IPS DF 19.7 (cell line): ENCODE measurements at places on chromosomes 4 and X.

- DNase-seq, result no peak
These were observed 39.0 kb upstream of the RASL11B start for GRCh38 chr4:52822972-52823701.

DNA sequence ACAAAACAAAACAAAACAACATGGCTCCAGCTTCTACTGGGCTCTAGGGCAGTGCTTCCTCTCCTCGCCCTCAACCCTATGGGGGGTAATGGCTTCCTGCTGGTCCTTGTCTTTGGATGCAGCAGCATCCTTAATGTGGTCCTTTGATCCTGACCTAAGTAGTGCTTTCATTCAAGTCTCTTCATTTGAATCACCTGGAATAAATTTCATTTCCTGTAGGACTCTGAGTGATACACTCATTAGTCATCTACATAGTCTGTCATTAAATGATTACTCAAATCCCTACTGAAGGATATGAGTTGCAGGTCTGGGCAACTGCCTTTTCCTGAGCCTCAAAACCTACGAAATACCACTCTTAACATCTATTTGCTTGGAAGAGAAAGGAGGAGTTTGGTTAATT, 54.5 kb downstream of the RHOH start:
- no peak for DNase-seq

- no peak for DNase-seq
These were observed 129.2 kb upstream of the PDLIM3 start for GRCh38 chr4:185664481-185664880.

GRCh38 chrX:142686653-142687283, 339.0 kb upstream of the SPANXN4 start:
- DNase-seq, result no peak

- DNase-seq, result no peak
These were observed 58.2 kb downstream of the DCX start for GRCh38 chrX:111353793-111354192.

- no peak for DNase-seq
These were observed 100.0 kb downstream of the SH3BGRL start for GRCh38 chrX:81301877-81302276.

GRCh38 chrX:15505101-15505500, 4.5 kb downstream of the BMX start:
- DNase-seq, result no peak

DNA sequence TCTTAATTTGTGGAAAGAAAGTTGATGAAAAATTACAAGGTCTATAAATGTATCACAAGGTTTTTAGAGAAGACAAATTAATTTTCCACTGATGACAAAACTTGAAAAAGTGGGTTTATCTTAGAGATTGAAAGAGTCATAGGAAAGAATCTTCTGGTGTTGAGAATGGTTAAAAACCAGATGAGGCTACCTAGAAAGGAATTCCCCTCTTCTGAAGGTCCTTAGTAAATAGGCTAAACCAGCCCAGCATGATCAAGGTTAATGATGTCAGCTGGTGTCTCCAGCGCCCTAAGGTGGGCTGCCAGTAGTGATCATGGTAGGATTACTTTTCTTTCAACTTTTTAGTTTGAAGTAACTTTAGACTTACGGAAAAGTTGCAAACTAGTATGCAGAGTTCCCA, 71.8 kb upstream of the PGRMC2 start:
- no peak for DNase-seq

- no peak for DNase-seq
These were observed 23.4 kb upstream of the MSX1 start for GRCh38 chr4:4836044-4836443.

DNA sequence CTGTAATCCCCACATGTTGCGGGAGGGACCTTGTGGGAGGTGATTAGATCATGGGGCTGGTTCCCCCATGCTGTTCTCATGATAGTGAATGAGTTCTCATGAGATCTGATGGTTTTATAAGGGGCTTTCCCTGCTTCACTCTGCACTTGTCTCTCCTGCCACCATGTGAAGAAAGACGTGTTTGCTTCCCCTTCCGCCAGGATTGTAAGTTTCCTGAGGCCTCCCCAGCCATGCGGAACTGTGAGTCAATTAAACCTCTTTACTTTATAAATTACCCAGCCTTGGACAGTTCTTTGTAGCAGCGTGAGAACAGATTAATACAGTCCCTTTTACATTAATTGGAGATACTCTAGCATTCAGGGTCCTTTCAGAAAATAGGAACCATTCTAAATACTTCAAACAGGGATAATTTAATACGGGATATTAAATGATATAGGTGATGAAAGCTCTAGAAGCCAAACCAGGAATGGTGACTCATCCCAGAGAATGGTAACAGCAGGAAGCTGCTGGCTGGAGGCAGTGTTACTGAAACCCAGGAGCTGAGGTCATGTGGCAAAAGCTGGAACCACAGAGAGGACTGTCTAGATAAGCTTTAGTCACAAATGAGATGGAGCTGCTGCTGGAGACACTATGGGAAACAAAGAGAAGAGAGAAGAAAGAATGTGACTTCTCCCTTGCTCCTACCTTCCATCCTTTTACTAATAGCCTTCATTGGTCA, 57.3 kb downstream of the GSTCD start:
- DNase-seq, result peak; percentile 7

GRCh38 chrX:153968754-153969124, 2.9 kb downstream of the HCFC1 start:
- DNase-seq, result no peak

DNA sequence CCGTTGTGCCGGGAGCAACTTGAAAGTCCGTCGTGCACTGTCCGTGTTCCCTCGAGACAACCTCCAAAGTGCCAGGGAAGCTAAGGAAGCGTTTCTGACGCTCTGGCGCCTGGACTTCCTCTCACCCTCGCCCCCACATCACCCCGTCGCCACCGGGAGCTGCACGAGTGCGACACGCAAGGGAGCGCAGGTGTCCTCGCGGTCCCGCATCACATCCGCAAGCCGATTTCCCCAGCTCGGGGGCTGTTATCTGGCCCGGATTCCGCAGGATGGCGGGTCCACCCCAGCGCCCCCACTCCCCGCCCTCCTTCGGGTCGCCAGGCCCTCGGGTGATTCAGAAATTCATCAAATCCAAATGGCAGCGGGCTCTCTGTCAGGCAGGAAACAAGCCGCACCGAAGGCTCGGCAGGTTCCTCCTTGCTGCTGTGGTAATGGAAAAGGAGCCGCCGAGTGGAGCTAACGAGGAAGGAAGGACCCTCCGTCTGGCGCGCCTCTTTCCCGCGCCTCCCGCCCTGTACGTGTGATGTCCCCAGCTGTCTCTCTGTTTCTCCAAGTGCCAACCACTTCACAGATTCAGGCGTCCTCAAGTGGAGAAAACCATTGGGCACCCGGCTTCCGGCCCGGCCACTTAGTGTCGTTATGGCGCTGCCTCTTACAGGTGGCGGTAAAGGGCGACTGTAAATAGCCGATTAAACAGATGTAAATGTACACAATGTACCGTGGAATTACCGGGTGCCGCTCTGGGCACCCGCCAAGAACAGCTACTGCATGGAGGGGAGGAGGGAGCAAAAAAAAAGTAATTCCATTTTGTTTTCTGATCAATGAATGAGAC, 921 bp upstream of the SETD7 start:
- DNase-seq, result no peak

- no peak for DNase-seq
These were observed 372.3 kb upstream of the F9 start for GRCh38 chrX:139158256-139158655.

DNA sequence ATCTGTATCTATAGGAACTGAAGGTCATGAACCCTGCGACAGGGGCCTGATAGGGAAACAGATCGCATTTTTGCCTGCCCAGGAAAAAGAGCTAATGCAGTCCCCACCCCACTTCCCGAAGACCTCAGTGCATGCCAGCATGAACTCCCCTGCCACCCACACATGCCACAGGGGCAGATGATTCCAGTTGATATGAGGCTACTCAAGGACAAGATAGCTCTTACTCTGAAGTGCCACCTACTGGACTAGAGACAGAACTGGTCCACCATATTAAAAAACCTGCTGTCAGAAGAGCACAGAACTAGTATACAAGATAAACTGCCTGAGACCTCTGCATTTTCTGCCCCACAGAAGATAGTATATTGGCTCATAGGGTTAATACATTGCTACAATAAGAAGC, 68.0 kb downstream of the YIPF7 start:
- DNase-seq, result peak; percentile 30

GRCh38 chr4:21795091-21795490, 153.5 kb downstream of the KCNIP4 start:
- DNase-seq, result no peak

GRCh38 chr4:20684852-20685763, 15.2 kb upstream of the PACRGL start:
- no peak for DNase-seq

DNA sequence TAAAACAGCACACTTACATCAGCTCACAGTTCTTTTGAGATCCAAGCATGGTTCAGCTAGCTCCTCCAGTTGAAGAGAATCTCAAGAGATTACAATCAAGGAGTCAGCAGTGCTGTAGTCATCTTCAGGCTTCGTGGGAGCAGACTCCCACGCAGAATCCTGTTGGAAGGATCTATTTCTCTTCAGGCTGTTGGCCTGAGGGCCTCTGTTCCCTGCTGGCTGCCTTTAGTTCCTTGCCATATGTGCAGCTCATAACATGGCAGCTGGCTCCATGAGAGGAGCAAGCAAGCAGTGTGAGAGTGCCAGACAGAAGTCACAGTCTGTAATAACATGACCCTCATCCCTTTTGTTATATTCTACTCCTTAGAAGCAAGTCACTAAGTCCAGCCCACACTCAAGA, 168.6 kb downstream of the COX18 start:
- no peak for DNase-seq

DNA sequence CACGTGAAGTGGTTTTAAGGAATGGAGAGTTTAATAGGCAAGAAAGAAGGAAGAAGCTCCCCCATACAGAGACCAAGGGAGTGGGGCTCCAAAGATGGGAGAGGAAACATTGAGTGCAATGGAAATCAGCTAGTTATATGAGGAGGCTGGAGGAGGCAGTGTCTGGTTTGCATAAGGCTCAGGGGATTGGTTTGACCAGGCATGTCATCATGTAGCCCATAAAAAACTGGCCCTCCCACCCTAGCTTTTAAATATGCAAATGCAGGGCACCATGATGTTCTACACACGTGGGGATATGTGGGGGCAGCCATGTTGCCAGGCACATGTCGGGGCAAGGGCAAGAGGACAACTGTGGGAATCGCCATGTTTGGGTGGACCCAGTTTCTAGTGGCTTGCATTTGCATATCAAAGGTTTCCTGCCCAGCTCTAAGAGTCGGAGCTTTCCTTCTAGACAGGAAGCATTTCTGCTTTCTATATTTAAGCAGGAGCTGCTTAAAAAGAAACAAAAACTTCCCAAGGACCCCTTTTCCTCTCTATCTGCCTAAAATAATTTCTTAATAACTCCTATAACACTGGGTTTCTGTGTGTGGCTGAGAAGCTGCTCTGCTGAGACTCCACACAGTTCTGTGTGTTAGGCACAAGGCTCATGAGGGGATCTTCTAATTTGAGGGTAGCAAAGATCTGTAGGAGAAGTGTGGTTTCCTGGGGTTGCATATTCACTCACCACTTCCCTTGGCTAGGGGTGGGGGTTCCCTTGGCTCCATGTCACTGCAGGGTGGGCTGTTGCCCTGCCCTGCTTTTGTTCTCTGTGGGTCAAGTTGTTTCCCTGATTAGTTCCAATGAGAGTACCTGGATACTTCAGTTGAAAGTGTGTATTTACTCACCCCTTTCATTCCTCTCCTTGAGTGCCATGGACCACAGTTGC, 113.5 kb downstream of the VSIG4 start:
- DNase-seq, result no peak

GRCh38 chrX:43277879-43278278, 378.2 kb upstream of the MAOA start:
- DNase-seq, result no peak

GRCh38 chr4:41137879-41138278, 76.5 kb downstream of the APBB2 start:
- DNase-seq, result no peak

- no peak for DNase-seq
These were observed 467.1 kb downstream of the NAF1 start for GRCh38 chr4:162699629-162700028.
